ENCODE measurements at places on chromosomes 6 and 20.
A peak's percentile ranks its signal among the peaks of the same experiment; 100 is the strongest.

DNA sequence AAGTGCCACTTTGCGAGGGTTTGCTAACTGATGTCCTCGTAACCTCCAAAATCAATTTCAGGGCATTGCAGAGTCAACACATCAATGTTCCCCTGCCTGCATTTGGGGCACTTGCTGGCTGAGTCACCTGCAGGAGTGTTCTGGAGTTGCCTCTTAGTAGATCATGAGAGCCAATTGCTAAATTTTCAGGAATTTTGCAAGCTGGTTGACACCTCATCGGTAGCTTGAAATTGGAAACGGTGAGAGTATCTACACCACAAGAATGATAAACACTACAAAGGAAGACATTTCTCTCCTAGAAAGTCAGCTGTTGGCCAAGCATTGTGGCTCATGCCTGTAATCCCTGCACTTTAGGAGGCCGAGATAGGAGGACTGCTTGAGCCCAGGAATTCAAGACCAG is 10.8 kb upstream of the BFSP1 start:
- no peak for DNase-seq

- no peak for DNase-seq
These were observed 26.7 kb downstream of the HCK start for GRCh38 chr20:32078791-32079190.

GRCh38 chr20:18972251-18972876 is 158.8 kb downstream of the SCP2D1 start:
- no peak for DNase-seq

DNA sequence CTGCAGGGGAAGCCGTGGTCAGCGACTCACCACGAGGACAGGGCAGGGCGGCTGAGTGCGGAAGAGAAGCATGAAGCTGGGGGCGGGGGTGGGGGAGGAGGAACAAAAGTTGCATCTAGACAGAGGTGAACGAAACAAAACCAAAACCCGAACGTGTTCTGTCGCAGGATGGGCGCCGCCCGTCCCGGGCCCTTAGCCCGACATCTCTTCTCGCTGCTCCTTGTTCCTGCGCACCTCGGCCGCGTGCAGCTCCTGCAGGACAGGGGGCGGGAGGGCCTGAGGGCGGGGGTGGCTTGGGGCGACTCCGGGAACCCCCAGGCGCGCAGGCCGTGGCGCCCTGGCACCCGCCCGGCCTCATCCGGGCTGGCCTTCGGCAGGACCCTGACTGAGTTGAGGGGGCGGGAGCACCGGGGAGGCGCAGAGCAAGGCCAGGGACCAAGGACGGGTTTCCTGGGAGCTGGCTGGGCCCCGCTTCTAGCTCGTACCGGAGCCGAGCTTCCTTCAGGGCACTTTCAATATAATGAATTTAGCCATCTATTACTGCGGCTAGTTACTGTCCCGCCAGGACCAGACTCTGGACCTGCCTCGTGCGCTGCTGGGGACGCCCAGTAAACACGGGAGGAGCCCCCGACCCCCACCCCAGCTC is 12.0 kb downstream of the STMN3 start:
- DNase-seq, result peak; percentile 54

Data from stimulated activated CD4-positive, alpha-beta T cell treated with anti-CD3 and anti-CD28 coated beads, Interleukin-4, amount 100 ng/mL, for 24 hours (primary cell).